ENCODE measurements at places on chromosomes 3 and 15. TPM values are rescaled to one million over a fixed set of nuclear protein-coding genes. Genes with fewer than 3 reads are reported as not detected.

Gene HCLS1
- 4.0 TPM for total RNA-seq

Gene LEKR1
- total RNA-seq = 3.1 TPM

Gene MAGI1
- total RNA-seq = 27.0 TPM

Gene DPPA4
- total RNA-seq = not detected

Gene MAN2C1
- 120 TPM for total RNA-seq

Gene COL6A6
- total RNA-seq = not detected

Gene UBR1
- 43.9 TPM for total RNA-seq
